T-helper 1 cell (primary cell): ENCODE measurements at places on chromosomes 3 and 15.

DNA sequence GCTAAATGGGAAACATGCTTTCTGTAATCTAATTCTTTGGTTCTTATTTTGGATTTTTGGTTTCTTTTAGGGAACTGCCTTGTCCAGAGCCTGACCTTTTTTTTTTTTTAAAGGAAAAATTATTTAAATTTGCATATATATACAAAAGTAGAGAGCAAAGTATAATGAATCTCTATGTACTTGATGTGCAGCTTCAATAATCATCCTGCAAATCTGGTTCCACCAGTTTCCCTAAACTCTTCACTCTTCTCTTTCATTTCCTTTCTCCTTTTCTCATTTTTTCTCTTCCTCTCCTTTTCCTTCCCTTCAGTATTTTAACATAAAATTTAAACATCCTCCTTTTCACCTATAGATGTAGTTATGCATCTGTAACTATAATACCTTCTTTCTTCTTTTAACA is 82.5 kb downstream of the USP13 start:
- DNase-seq = no peak

- DNase-seq = no peak
These were observed 135.7 kb upstream of the RAD18 start for GRCh38 chr3:9098716-9099675.

- no peak for DNase-seq
These were observed 581.4 kb upstream of the DPPA4 start for GRCh38 chr3:109918740-109919139.

- DNase-seq = no peak
These were observed 943.6 kb downstream of the FHIT start for GRCh38 chr3:60307562-60308199.

DNA sequence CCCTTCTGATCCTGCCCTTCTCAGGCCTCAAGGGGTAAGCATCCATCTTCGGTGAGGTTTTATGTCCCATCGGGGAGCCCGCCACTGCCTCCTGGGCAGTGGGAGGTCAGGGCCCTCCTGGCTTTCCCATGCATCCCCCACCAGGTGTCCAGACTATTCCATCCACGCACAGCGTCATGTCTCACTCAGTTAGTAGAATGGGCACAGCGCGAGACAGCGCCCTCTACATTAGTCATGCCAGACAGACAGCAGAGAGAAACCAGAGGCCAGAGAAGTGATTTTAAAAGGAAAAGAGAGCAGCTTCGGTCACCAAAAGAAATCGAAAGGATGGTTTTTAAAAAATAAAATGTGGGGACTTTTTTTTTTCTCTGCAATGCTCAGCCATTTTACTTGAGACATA is 49.8 kb downstream of the ZDHHC3 start:
- no peak for DNase-seq

DNA sequence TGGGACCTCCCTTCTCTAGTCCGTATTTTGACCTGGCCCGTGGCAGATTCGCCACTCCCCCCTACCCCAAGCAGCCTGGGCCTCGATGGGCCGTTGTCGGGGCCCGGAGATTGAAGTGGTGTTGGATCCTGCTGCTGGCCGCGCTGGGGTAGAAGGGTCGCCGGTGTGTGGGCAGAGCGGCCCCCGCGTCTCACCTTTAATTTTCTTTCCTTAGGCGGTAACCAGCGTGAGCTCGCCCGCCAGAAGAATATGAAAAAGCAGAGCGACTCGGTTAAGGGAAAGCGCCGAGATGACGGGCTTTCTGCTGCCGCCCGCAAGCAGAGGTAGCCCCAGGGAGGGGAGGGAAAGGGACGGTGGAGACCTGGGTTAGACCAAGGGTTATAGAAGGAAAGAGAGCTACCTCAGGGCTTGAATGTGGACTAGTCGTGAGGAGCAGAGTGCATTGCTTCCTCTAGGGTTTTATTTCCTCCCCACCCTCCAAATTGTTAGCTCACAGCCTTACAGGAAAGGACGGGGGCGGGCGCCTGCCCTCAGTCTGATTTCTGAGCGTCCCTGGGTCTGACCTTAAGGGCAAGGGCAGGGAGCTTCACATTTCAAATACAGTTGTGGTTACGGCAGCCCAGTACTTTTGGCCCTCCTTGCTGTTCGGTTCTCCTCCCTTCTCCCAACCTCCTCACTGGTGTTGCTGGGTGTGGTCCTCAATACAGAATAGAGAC is 799 bp downstream of the SERF2 start:
- peak; percentile 38 for DNase-seq

DNA sequence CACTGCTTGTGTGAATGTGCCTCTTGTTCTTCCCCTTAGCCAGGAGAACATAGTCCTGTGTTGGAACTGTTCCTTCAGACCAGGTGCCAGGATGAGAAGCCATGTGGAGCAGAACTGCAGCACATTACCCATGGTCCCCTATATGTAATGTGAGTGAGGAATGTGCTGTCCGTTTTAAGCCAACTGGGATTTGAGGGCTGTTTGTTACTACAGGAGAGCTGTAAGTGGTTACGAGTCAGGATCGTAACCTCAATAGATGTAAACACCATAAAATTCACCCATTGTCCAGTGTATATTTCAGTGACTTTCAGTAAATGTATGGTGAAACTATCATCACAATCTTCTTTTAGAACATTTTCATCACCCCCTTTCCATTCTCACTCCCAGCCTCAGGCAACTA is 10.1 kb upstream of the SCAP start:
- no peak for DNase-seq

DNA sequence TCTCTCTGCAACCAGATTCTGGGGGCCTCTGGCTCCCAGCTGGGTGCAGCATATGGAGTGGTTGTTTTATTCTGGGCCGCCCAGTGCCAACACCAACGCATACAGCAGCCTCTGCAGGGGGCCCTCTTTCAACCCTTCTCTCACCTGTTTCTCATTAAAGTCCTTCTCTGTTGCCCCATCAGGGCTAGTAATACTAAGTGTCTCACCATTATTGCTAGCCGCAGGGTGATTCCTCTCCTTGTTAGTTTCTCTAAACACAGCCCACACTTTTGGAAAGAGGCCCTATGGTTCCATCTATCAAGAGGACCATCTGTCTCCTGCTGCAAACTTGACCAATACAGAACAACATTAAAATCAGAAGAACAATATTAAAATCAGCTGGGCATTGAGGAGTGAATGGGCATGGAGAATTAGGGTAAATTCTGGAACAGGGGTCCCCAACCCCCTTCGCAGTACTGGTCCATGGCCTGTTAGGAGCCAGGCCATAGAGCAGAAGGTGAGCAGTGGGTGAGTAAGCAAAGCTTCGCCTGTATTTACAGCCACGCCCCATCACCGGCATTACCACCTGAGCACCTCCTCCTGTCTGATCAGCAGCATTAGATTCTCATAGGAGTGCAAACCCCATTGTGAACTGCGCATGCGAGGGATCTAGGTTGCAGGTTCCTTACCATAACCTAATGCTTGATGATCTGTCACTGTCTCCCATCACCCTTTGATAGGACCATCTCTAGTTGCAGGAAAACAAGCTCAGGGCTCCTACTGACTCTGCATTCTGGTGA is 36.5 kb downstream of the ALS2CL start:
- no peak for DNase-seq

GRCh38 chr15:90365414-90366055 is 13.5 kb downstream of the ZNF774 start:
- DNase-seq = no peak

DNA sequence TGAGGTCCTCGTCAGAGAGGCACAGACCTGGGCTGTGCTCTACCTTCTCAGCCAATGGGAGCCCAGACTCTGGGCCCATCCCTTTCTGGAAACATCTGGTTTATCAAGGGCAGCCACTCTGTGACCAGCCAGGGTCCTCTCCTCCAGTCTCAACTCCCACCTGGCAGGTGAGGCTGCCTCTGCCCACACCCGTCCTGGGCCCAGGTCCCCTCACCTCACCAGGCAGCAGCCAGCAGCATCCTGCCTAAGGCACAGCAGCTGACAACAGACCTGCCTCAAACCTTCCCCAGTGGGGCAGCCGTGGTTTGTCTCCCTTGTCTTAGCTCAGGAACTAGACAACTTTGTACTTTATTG is 8.7 kb upstream of the VIPR1 start:
- no peak for DNase-seq

DNA sequence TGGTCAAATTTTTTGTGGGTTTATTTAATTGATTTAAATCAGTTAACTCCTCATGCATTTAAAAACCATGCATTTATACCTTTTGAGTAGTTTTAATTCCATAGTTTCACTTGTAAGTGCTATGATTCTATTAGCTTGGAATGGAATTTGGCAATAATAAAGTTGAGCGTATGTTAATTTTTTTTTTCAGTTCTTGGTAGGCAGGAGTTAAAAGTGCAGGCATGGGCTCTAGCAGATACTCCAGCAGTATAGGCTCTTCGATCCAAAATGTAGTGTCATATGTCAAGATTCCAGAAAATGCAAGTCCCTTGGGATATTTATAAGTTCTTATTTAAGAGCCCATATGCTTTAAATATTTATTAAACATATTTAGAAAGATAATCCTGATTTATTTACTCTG is 70.3 kb downstream of the LYSMD4 start:
- DNase-seq = no peak

- no peak for DNase-seq
These were observed 247.7 kb downstream of the ZBTB20 start for GRCh38 chr3:114899186-114899931.

- DNase-seq = no peak
These were observed 71.7 kb downstream of the RYR3 start for GRCh38 chr15:33382491-33382890.

GRCh38 chr3:42476225-42477125 is 26.0 kb upstream of the VIPR1 start:
- no peak for DNase-seq

- DNase-seq = no peak
These were observed 25.8 kb downstream of the CRABP1 start for GRCh38 chr15:78365917-78366316.

DNA sequence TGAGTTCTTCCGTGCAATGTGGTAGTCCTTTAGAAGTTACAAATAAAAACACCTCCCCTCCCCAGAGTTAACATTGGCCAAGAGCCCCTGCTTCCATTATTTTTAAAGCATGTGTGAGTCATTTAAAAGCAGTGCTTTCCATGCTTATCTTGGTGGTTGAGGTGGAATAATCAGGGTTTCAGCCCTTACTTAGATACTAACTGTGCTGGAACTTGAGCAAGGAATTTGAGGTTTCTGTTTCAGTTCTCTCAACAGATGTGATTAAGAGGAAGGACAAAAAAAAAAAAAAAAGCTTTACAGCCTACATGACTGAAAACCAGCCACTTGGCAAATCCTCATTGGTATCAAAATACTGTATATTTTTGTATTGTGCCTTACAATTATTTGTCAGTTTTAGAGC is 64.5 kb downstream of the CGNL1 start:
- DNase-seq = no peak

GRCh38 chr3:155737844-155738460 is 6.9 kb downstream of the PLCH1 start:
- no peak for DNase-seq

DNA sequence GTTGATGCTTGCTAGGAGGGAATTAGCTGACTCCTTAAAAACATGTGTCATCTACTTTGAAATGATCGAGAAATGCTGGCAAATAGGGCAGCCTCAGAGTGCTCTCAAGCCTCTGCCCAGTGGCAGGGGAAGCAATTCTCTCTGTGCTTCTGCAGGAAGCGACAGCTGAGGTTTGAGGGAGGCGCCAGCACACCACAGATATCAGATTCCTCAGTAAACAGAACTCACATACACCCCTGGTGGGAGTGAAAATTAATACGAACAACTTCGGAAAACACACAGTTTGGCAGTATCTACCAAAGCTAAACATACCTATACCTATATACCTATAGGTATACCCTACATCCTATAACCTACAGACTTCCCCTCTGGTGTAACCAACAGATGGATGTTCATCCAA is 61.3 kb downstream of the NSMCE3 start:
- no peak for DNase-seq

DNA sequence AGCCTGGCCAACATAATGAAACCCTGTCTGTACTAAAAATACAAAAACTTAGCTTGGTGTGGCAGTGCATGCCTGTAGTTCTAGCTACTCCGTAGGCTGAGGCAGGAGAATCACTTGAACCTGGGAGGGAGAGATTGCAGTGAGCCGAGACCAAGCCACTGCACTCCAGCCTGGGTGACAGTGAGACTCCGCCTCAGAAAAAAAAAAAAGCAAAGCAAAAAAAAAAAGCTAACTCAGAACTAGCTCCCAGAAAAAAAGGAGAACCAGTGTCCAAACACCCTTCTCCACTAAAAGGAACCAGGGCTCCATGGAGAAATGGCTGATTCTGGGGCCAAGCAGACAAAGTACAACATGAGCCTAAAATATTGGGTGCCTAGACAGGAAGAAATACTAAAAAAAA is 16.7 kb upstream of the CRTC3 start:
- no peak for DNase-seq

DNA sequence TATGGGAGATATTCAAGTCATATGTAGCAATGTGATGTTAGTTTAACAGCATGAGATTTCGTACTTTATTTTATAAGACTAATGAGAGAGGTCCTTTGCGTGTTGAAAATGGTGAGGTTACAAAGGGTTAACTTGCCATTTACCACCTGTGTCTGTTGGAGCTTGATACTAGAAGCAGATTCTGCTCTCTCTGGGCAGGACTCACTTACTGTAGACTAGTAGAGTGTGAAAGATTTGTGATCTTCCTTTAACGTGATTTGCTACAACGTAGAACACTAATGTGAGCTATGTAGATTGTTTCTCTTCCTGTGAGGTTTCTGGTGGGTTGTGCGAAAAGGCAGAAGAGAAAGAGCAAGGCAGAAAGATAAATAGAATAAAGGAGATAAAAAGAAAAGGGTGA is 1.1 kb downstream of the TP63 start:
- DNase-seq = no peak

- no peak for DNase-seq
These were observed 7.5 kb downstream of the IQSEC1 start for GRCh38 chr3:13065727-13066126.

GRCh38 chr3:158094235-158095110 is 11.7 kb downstream of the SHOX2 start:
- no peak for DNase-seq
